ENCODE measurements at places on chromosomes 16 and 17.

DNA sequence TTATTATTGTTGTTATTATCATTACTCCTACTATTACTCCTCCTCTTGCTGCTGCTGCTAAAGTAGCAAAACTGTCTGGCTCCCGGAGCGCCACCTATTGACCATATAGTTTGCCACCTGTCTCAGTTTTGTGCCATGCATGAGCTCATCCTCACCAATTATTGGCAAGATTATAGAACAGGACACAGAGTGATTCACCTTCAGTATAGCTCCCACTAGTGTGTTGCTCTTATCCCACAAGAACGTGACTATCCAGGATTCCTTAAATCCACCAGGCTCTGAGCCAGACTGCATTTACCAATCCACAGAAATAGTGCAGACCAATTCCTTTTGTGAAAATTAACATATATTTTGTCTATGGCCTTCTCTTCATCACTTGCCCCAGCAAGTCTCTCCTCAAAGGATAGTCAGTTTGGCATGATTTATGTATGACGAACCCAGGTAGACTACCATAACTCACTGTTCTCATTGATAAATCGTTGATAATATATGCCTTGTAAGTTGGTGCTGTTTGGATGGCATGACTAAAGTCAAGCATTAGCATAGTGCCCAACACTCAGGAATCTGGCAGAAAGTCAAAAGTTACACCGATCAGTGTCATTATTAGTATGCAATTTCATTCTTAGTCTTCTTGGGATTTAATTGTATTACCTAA lies 405.5 kb upstream of the HSBP1 start:
- DNase-seq: no peak

- no peak for DNase-seq
Measured at GRCh38 chr16:20897922-20898321, 2.2 kb downstream of the DCUN1D3 start.

- no peak for DNase-seq
Measured at GRCh38 chr17:75518201-75518600, 1.9 kb downstream of the TSEN54 start.

DNA sequence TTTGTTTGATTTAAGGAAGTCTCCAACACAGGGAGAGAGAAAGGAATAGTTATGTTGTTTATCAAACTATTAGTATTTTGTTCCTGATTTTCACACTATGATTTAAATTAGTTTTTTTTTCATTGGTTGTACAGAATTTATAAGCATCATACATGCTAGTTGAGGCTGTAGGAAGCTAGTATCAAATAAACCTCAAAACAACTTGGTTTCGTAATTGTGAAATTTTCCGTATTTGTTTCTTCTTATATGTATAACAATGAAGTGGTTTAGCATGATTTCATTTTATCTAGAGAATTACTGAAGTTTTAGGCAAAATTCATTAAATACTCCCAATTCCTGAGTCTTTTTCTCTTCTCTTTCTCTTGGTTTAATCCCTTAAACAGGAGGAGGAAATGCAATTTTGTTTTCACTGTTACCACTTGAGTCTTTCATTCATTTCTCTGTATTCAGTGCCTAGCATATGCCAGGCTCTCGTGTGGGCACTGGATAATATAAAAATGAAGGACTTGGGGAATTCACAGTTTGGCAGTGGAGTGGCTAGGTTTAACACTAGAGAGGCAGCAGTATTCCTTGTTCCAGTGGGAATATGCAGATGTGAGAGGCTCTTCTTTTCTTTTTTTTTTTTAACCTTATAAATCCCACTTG lies 1.8 kb downstream of the CYLD start:
- DNase-seq: no peak

DNA sequence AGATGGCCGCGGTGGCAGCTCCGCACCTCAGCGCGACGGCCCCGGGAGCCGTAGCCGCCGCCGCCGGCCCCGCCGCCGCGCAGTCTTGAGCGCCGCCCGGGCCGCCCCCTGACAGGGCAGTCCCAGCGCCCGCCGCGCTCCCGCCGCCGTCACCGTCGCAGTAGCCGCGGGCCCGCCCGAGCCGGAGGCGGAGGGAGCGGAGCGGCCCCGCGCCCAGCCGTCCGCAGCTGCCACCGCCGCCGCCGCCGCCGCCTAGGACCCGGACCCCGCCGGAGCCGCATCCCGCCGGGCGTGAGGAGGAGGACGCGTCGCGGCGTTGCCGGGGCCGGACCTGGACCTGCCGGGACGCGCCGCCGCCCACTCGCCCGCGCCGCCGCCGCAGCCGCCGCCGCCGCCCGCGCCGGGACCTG lies 218 bp downstream of the TNRC6C start:
- DNase-seq: peak; percentile 8

GRCh38 chr16:50473356-50473945 lies 74.7 kb upstream of the NKD1 start:
- DNase-seq: no peak

Measured in stimulated activated CD4-positive, alpha-beta T cell treated with anti-CD3 and anti-CD28 coated beads, Interleukin-12 subunit alpha, Interleukin-12 subunit beta, amount 100 ng/mL, for 24 hours (primary cell).